CD4-positive, CD25-positive, alpha-beta regulatory T cell (primary cell): ENCODE measurements at places on chromosomes 7 and 10.

DNA sequence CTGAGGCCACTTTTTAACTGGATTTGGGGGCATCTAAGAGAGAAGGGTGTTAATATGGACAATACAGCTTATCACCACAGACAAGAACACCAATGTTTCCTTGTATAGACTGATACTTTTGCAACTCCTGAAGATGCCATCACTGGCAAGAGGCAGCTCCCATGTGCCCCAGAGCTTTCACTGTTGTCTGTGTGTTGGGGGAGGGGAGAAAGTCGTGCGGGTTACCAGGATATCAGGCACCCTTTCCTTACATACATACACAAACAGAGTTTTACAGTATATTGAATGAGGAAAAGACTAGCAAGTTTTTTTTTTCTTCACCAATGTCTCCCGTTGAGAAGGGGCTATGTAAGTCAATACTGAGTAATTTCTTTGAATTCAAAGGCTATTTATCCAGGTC lies 4.1 kb upstream of the DLX6 start:
- H3K36me3 ChIP-seq = no peaks in the 10 kb centered on the region
- H3K27ac ChIP-seq = no peak overlapping the region
- peaks cover 18% of the 10 kb centered on the region for H3K4me1 ChIP-seq
- no peak overlapping the region for H3K4me3 ChIP-seq
- H3K27me3 ChIP-seq = peaks cover 47% of the 10 kb centered on the region

DNA sequence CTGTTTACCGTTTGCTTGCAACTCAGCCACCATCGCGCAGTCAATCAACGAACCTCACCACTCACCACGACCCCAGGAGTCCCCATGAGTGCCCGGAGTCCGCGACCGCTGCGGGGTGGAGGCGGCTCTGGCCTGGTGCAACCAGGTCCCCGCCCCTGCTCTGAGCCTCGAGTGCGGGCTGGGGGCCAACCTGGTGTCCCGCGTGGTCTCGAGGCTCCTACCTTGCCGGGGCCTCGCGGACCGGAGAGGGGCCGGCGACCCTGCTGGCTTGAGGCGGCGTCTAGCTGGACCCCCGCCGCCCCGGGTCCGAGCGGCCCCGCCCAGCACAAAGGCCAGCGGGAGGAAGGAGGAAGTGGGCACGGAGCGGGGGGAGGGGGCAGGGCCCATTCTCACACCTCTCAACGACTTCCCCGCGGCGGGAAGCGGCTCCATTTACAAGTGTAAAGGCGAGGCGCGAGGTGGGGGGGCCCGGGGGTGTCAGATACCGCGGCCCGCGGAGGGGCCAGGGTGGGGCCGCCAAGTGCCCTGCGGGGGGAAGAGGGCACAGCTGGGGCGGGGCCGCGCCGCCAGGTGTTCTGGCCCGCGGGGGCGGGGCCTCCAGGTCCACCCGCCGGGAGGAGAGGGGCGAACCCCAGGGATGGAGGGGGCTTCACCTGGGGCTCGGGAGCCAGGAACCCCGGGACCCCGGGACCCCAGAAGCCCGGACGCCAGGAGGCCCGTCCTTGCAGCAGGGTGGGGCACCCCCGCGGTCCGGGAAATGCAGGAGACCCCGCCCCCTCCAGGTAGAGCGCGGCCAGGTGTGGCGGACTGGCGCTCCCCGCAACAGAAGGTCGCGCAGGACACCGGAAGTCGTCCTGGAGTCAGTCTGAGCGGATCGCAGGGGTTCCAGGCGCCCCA lies 8.6 kb downstream of the CTBP2 start:
- H3K27ac ChIP-seq = no peak overlapping the region
- no peaks in the 10 kb centered on the region for H3K4me1 ChIP-seq
- no peaks in the 10 kb centered on the region for H3K36me3 ChIP-seq
- DNase-seq = no peak
- H3K27me3 ChIP-seq = peaks cover 19% of the 10 kb centered on the region

GRCh38 chr10:74018241-74018640 lies 20.3 kb downstream of the VCL start:
- no peak overlapping the region for H3K27ac ChIP-seq
- H3K4me3 ChIP-seq = no peak overlapping the region
- no peaks in the 10 kb centered on the region for H3K36me3 ChIP-seq
- no peaks in the 10 kb centered on the region for H3K27me3 ChIP-seq

DNA sequence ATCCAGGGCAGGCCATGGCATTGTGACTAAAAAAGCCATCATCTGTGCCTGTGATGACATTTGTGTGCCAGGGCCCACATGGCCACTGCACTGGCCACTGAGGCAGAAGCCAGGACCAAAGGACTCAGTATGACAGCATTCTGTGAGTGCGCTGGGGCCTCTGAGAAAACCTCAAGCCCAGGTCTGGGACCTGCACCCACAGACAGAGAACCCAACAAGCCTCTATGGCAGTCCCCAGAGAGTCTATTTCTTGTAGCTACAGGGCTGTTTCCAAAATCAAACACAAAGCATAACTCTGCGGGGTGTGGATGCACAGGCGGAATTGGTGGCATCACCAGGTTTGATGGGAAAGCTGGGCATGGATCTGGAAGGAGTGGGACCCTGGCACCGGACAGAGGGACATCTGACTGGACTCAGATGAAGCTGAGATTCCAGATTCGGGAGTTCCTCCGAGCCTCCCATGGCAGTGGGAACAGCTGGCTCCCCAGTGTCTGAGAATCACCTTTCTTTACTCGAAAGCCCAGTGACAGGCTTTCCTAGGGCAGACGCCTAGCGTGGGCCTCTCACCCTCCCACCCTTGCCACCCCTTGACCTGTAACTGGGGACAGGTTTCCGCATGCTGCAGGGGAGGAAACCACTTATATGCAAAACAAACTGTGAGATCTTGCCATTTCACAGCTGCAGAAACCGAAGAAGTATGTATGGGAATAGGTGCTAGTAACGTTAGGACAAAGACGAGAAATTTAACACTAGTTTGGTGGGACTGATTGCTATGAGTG lies 70.6 kb upstream of the RHEB start:
- H3K27ac ChIP-seq = no peak overlapping the region
- no peak for DNase-seq
- H3K4me3 ChIP-seq = no peak overlapping the region
- H3K27me3 ChIP-seq = no peaks in the 10 kb centered on the region
- peaks cover 15% of the 10 kb centered on the region for H3K36me3 ChIP-seq

GRCh38 chr7:154795437-154795836 lies 207.5 kb downstream of the PAXIP1 start:
- DNase-seq = no peak
- no peak overlapping the region for H3K27ac ChIP-seq
- no peaks in the 10 kb centered on the region for H3K27me3 ChIP-seq
- no peak overlapping the region for H3K4me3 ChIP-seq
- no peaks in the 10 kb centered on the region for H3K36me3 ChIP-seq

DNA sequence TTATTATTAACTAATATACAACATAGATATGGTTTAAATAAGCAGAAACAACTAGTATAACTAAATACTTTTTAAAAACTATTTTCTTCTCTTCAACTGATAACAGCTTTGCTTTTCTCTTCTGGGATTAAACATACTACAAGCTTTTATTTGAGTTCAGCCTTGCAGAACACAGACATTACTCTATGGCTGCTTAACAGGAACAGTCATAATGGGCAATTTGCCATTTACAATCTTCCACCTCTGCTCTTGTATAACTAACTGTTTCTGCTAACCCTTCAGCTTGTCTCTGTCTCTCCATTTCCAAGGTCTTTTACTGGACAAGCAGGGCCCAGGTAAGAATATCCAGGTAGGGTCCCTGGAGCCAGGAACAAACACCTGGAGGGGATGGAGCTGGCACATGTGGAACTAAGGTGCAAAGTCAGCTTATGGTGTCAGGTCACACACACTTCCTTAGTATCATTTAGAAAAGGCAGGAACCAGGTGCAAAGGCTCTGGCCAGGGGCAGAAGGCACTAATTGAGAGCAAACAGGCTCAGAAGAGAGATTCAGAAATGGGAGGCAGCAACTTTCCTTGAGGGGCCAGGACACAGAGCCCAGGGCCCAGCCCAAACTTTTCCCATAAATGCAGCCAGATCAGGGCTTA lies 93.1 kb downstream of the STRA8 start:
- H3K27ac ChIP-seq = no peak overlapping the region
- H3K36me3 ChIP-seq = no peaks in the 10 kb centered on the region
- H3K4me3 ChIP-seq = no peak overlapping the region
- H3K4me1 ChIP-seq = no peaks in the 10 kb centered on the region
- DNase-seq = no peak
